Ovary (tissue), 10 donors: ENCODE measurements at places on chromosomes 1 and 21. TPM values are rescaled to one million over a fixed set of nuclear protein-coding genes. Genes with fewer than 3 reads are reported as not detected.

CFHR5 gene
- total RNA-seq: not detected

PROK1 gene
- 246 TPM for total RNA-seq

COL24A1 gene
- total RNA-seq: 5.8 TPM

DNA sequence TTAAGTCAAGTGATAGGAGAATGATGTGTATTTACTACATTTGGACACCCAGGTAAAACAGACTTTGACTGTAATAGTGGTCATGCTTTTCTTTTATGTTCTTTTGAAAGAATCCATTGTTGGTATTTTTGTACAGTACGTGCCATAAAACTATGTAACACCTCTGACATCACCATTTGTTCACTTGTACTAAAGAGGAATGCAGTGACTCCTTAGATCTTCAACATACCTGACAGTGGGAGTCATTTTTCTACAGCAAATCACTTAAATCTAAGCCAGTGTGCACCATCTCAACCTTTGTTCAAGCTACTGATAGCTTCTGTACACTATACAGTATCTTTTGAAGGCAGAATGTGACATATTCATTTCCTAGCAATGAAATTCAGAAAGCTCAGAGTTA lies 6.3 kb upstream of the PLD5 start:
- no peak for DNase-seq
- H3K4me3 ChIP-seq: no peak overlapping the region
- no peaks in the 10 kb centered on the region for H3K27me3 ChIP-seq

DNA sequence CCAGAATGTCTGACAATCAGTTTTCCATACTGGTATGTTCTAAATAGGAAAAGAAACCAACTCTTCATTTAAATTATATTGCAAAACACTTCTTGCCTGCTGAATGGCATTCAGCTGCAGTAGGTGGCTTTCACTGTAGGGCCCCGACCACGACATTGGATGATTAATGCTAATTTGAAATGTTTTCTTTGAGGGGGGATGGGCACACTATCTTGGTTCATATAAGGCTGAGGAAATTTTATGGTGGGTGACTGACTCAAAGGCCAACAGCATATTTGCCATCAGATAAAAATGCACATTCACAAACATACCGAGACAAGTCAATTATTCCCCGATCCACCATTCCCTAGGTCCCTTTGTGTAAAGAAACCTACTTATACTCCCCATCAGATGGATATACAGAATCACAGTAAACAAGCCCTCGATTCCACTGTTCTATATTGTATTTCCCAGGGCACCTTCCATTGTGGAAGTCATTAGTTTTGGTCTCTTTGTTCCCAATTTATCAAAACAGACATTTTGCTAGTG lies 464.2 kb upstream of the DAB1 start:
- no peaks in the 10 kb centered on the region for H3K4me1 ChIP-seq
- H3K4me3 ChIP-seq: no peak overlapping the region
- H3K27me3 ChIP-seq: no peaks in the 10 kb centered on the region

ADGRL4 gene
- total RNA-seq: 9.2 TPM

GRCh38 chr21:45592208-45592619 lies 50.0 kb upstream of the SLC19A1 start:
- peaks cover 3% of the 10 kb centered on the region for H3K4me1 ChIP-seq
- no peaks in the 10 kb centered on the region for H3K27me3 ChIP-seq
- H3K36me3 ChIP-seq: no peaks in the 10 kb centered on the region
- no peak for DNase-seq

DNA sequence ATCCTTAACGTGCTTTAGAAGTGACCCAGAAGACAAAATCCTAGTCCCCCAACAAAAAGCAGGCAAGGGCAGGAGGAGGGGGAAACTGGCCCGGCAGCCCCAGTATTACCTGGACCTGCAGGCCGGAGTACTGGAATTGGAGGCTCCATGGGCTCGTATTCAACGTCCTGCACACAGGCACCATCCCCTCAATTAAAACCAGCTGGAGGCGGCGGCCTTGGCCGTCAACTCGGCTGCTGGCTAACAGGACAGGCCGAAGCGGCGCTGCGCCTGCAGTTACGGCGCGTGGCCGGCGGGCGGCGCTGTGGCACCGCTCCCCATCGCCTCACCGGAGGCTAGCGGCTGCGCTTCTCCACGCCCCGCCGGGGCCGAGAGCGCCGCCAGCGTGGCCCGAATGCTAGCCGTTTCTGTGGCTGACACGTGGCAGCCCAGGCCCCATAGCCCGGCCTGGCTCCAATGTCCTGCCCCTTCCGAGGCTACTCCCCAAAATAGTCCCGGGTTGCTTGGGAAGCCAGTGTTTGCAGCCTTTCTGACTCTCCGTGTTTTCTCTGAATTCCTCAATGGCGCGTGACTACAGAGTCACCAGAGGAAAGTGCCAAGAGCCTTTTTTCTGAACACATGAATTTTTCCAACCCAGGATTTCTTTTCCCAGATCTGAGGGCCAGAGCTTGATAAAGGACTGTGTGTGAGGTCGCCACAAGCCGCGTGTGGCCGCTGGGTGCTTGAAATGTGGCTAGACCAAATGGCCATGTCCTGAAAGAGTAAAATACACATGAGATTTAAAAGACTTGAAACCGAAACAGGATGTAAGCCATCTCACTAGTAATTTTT lies 82.5 kb downstream of the HHIPL2 start:
- DNase-seq: peak; percentile 93
- H3K36me3 ChIP-seq: no peaks in the 10 kb centered on the region
- peak overlapping the region; percentile 43 for H3K4me3 ChIP-seq
- peak overlapping the region; percentile 81 for H3K27ac ChIP-seq

- DNase-seq: no peak
- H3K4me1 ChIP-seq: peaks cover 2% of the 10 kb centered on the region
- H3K27me3 ChIP-seq: no peaks in the 10 kb centered on the region
- no peak overlapping the region for H3K4me3 ChIP-seq
- H3K27ac ChIP-seq: no peak overlapping the region
Observed at GRCh38 chr1:151760597-151761385, 2.5 kb downstream of the MRPL9 start.

- DNase-seq: no peak
- no peak overlapping the region for H3K27ac ChIP-seq
- no peaks in the 10 kb centered on the region for H3K36me3 ChIP-seq
- H3K27me3 ChIP-seq: no peaks in the 10 kb centered on the region
Observed at GRCh38 chr1:114023377-114023776, 44.1 kb downstream of the OLFML3 start.

- no peaks in the 10 kb centered on the region for H3K27me3 ChIP-seq
- H3K36me3 ChIP-seq: no peaks in the 10 kb centered on the region
- no peak for DNase-seq
- no peak overlapping the region for H3K4me3 ChIP-seq
- H3K4me1 ChIP-seq: no peaks in the 10 kb centered on the region
Observed at GRCh38 chr1:168582688-168583336, 6.4 kb downstream of the XCL1 start.

GRCh38 chr1:100580446-100580845 lies 42.5 kb downstream of the GPR88 start:
- no peaks in the 10 kb centered on the region for H3K27me3 ChIP-seq
- H3K4me1 ChIP-seq: peaks cover 12% of the 10 kb centered on the region
- H3K27ac ChIP-seq: no peak overlapping the region
- no peaks in the 10 kb centered on the region for H3K36me3 ChIP-seq

DNAJC6 gene
- 1.5 TPM for total RNA-seq

CLDN17 gene
- not detected for total RNA-seq

GRCh38 chr1:162075862-162076261 lies 6.4 kb downstream of the NOS1AP start:
- no peak overlapping the region for H3K4me3 ChIP-seq
- no peaks in the 10 kb centered on the region for H3K4me1 ChIP-seq
- H3K36me3 ChIP-seq: no peaks in the 10 kb centered on the region

GRCh38 chr1:218488531-218488930 lies 143.4 kb downstream of the TGFB2 start:
- no peaks in the 10 kb centered on the region for H3K36me3 ChIP-seq
- H3K27ac ChIP-seq: no peak overlapping the region
- DNase-seq: no peak

DNA sequence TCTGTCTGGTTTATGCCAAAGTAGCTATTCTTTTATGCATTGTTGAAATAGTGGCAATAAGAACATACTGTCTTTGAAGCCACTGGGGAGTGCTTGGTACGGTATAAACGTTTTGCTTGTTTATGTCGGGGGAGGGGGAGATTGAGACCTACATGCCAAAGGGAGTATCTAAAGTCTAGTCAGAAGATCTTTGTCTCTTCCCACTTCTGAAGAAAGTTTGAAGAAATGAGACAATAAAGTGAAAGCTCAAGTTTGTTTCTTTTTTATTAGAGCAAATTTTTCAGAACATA lies 6.8 kb downstream of the AKIRIN1 start:
- peaks cover 2% of the 10 kb centered on the region for H3K4me1 ChIP-seq
- H3K27me3 ChIP-seq: no peaks in the 10 kb centered on the region
- no peaks in the 10 kb centered on the region for H3K36me3 ChIP-seq
- no peak overlapping the region for H3K4me3 ChIP-seq

CYP4Z1 gene
- 0.80 TPM for total RNA-seq

TRIM46 gene
- total RNA-seq: 0.18 TPM

ANGPTL3 gene
- not detected for total RNA-seq

DNA sequence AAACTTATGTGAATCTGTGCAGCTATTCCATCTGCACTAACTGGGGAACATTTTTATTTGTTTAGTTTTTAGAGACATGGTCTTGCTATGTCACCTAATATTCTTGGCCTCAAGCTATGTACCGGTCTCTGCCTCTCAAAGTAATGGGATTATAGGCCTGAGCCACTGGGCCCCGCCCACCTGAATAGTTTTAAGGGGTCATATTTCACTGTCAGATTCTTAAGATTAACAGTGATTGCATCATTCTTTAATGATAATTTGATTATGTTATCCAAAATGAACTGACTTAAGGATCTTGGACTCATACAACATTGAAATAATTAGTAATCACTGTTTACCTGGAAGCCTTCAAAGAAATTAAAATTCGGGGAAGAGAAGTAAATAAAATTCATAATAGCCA lies 12.6 kb upstream of the KLF18 start:
- H3K4me3 ChIP-seq: no peak overlapping the region
- no peaks in the 10 kb centered on the region for H3K27me3 ChIP-seq
- H3K27ac ChIP-seq: no peak overlapping the region
- no peaks in the 10 kb centered on the region for H3K36me3 ChIP-seq
- DNase-seq: no peak

DNA sequence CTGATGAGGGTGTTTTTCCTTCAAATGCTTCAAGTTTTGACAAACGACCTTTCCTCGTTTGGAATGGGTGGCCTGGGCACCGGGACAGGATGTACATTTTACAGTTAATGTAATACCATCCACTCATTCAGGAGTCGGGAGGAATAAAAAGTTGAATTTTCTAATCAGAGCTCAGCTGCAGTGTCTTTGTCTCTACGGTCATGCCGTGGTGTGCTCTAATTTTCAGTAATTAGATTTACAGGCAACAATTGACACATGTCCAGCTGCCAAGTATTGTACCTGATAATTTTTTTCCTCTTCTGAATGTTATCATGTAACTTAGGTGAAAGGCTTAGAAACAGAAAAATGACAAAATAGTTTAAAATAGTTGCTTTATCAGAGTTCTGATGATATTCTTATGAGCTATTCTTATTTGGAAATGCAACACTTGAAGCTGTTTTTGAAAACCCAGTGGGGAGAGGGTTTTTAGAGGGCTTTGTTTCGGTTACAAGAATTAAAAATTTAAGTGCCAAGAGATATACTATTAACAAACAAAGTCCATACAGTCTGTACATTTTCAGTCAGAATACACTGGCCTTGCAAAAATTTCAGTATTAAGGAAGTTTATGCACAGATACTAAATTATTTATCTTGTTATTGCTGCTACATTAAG lies 1.0 kb downstream of the CDKN2C start:
- no peak for DNase-seq
- H3K36me3 ChIP-seq: no peaks in the 10 kb centered on the region
- H3K27ac ChIP-seq: peak overlapping the region; percentile 98
- peak overlapping the region; percentile 77 for H3K4me3 ChIP-seq

GRCh38 chr1:39561279-39561678 lies 15.3 kb downstream of the PABPC4 start:
- no peaks in the 10 kb centered on the region for H3K36me3 ChIP-seq
- no peaks in the 10 kb centered on the region for H3K27me3 ChIP-seq
- DNase-seq: no peak
- H3K4me1 ChIP-seq: peaks cover 1% of the 10 kb centered on the region
- no peak overlapping the region for H3K27ac ChIP-seq
- no peak overlapping the region for H3K4me3 ChIP-seq

STIL gene
- 0.60 TPM for total RNA-seq

DNA sequence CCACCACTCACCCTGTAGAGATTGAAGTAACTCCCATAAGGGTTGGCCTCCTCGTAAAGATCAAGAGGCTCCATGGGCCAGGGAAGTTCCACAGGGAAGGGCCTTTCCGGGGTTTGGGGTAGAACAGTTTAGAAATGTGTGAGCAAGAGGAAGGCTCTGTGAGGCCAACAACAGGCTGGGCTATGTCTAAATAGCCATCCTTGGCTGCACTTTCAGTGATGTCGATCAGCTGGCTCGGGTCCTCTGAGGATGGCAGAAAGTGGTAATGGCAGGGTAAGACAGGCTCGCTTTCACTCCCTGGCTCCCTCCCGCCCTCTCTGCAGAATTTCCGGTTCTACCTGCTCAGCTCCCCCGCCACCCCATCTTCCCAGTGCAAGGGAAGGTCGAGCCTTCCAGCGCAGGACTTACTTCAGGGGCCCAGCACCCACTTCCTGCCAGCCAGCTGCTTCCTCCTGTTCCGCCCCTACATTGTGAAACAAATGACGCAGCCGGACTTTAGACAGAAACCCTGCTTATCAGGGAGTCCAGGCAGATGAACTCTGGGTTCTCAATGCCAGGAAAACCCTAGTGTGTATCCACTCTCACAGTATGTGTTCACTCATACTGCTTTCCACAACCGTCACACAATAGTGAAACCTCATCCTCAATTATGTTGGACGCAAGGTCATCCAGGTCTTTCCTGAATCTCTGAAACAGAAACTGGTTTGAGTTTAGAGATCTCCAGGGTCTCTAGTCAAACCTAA lies 7.3 kb downstream of the F11R start:
- H3K4me1 ChIP-seq: peaks cover 8% of the 10 kb centered on the region
- H3K27ac ChIP-seq: peak overlapping the region; percentile 69
- peak; percentile 71 for DNase-seq
- H3K27me3 ChIP-seq: no peaks in the 10 kb centered on the region

CD247 gene
- 0.47 TPM for total RNA-seq

HIVEP3 gene
- 3.7 TPM for total RNA-seq

LAMB3 gene
- 2.4 TPM for total RNA-seq

GRCh38 chr1:240468656-240469055 lies 143.3 kb downstream of the GREM2 start:
- H3K36me3 ChIP-seq: no peaks in the 10 kb centered on the region
- no peaks in the 10 kb centered on the region for H3K4me1 ChIP-seq
- no peak overlapping the region for H3K4me3 ChIP-seq

CNR2 gene
- total RNA-seq: 0.11 TPM
